ENCODE measurements at places on chromosomes 7 and 10.

DNA sequence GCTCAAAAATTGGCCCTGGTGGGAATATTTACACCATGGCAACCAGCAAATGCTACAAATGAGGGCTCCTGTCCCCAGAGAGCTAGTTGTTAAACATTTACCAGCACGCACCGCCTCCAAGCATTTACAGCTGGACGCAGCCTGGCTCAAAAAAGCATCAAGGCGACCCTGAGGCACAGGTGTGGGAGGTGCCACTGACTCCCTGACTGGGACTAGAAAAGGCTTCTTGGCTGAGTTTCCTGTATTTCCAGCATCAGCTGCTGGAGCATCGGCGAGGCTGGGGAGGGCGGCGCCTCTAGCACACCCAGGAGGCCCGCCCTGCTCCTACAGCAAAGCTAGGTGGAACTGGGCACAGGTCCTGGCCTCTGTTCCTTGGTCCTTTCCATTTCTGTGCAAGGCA is 43.5 kb upstream of the ZRANB1 start:
- DNase-seq = no peak

- no peak for DNase-seq
Measured at GRCh38 chr10:11209830-11210181, 192.1 kb downstream of the CELF2 start.

DNA sequence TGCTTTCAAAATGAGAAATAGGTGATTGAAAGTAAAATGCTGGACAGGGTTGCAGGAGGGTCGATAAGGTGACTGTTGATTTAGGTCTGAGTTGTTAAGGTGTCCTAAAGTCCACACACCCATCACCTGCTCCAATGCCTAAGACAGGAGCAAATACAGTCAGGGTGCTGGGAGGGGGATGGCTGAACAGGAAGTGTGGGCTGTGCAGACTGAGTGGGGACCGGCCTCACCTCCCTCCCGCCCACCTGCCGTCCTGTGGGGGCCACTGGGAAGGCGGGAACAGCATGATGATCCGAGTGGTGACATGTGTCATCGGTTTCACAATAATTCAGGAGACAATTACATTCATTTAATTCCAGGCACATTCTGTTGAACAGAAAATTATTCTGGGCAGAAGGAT is 260.8 kb downstream of the DNAJB6 start:
- no peak for DNase-seq

DNA sequence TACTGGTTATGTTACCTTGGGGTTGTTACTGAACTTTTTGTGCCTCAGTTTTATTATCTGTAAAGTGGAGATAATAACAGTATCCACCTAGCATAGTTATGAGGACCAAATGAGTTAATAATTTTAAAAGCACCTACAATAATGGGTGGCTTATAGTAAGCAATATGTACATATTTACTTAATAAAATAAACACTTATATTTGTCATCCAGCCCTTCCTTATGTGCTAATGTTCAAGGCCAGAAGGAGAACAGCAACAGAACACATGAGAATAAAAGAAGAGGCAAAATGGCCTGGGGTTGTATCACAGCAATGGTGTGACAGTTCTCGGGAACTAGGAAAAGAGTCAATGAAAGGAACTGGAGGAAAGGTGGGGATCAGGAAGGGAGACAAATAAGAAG is 255.4 kb upstream of the LRGUK start:
- DNase-seq = no peak

GRCh38 chr7:138396251-138397070 is 63.6 kb upstream of the TRIM24 start:
- no peak for DNase-seq

- no peak for DNase-seq
Measured at GRCh38 chr10:132687893-132688579, 97.9 kb downstream of the NKX6-2 start.

DNA sequence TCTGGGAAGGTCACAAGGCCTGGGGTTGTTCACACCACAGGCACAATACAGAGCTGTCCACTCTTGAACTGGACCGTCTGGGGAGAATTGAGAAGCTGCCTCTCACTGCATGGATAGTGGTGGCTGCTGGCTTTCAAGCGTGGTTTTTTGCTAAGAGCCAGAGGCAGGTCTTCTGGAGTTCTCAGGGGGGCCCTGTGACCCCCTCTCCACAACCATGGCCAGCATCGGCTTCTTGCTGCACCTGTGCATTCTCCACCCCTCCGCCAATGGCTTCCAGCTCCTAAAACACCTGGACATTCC is 140.3 kb downstream of the ADCY1 start:
- no peak for DNase-seq

DNA sequence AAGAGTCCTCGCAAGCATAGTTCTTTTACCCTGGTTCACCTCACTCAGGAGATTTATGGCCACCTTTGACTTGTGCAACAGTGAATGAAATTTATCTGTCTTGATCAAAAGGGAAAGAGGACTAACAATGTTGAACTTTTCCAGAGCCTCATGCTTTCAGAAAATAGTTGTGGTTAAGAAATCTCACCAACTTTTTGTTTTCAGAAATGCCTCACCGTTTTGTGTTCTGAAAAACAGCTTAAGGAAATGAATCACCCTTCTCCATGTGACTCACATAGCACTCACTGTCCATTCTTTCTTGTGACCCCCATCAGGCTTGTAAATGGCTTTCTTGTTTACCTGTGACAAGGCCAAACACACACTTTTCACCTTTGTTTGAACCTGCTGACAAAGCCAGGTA is 148.6 kb upstream of the FAM3C start:
- DNase-seq = peak; percentile 57

- peak; percentile 92 for DNase-seq
Measured at GRCh38 chr7:47435889-47436312, 146.0 kb downstream of the TNS3 start.

DNA sequence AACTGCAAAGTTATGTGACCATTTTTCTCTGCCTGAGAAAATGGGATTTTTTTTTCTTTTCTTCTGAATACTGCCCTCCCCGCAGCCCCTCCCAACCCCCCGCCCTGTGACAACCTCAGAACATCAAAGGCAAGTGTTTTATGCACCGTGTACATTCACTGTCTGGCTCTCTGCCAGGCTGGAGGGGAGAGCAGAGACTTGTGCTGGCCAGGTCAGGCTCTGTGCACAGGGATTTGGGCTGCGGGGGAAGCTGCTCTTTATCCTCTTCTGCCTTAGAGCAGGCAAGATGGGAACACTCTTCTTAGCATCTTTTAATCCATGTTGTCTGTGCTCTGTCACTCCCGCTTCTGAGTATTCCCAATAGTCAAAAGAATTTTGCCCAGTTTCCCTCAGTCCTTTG is 195.1 kb downstream of the CCSER2 start:
- DNase-seq = no peak

- DNase-seq = no peak
Measured at GRCh38 chr7:24301703-24302102, 17.7 kb downstream of the NPY start.

DNA sequence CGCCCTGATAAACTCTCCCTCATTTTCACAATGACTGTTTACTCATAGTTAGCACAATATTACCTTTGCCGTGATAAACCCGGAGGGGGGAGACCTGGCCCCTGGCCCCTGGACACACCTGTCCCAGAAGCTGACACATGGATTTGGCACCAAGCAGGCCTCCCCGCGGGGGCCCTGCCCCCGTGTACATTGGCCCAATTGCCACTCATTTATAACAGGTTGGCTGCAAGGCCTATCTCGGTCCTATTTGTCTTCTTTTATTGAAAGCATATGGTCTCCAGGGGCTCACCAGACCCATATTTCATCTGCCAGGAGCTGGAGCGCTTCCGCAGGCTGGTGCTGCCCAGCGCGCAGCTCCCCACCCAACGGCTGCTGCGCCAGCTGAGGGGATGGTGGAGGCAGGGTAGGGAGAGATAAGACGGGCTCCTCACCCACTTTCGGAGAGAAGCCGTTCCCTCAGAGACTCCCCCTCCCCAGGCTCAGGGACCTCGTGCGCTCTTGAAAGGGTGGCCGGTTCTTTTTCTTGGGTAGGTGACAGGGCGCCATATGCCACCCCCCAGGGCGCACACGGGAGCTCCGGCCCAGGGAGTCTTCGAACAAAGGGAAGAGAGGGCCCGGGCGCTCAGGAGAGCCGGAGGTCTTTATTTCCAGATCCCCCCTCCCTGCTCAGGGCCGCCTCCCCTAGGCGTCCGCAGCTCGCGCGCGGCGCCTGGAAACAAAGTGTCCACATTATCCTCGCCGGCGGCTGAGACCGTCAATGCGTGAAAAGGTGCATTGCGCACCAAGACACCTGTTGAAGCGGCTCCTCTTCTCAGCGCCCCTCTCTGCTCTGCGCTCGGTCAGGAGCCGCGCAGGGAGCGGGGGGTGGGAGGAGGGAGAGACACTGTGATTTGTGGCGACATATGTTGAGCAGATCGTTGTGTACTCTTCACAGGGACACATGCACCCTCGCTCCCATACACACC is 4.3 kb upstream of the NEUROG3 start:
- DNase-seq = no peak

GRCh38 chr7:84113906-84114850 is 80.4 kb downstream of the SEMA3A start:
- DNase-seq = no peak

DNA sequence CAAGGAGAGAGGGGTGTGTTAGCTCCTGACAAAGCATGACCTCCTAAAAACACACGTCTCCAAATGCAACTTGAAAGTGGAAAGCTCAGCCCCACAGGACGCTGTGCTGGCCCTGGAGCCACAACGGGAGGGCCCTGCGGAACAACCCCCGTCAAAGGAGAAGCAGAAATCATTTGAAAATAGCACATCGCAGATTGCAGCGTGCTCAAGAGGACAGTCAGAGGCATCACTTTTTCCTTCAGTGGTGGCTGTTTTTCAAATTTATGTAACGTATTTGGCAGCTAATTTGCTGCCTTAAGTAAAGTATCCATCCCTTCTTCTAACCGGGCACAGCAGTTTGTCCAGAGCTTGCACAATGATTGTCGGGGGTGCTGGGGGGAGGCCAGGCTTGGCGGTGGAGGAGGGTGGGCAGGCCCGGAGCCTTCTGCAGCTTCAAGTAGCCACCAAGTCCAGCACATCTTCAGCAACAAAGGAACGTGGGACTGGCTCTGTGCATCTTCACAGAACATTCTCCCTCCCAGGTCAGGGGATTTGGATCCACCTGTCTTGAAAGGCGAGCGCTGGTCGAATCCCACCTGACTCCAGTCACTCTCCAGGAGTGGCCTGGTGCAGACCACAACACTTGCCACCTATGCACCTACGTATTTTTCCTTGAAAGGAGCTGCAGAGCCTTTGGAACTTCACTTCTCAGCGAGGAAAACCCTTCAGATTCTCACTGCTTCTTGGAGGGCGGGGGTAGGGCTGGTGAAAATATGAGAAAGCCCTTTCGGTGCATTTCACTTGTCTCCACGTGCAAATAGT is 346.3 kb downstream of the DNAJB6 start:
- no peak for DNase-seq

DNA sequence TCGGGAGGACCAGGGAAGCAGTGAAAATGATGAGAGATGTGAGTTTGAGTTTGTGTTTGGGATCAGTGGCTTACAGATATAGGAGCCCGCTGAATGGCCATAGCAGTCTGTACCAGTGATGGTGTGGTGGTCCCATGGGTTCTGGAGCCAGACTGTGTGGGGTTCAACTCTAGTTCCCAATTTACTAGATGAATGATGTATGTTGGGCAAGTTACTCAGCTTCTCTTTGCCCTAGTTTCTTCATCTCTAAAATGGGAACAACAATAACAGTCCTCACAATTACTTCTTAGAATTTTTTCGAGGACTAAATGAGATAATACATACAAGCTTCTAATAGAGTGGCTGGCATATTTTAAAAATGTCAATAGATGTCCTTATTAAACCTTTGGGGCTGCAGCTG is 184.4 kb downstream of the WNT2 start:
- DNase-seq = no peak

DNA sequence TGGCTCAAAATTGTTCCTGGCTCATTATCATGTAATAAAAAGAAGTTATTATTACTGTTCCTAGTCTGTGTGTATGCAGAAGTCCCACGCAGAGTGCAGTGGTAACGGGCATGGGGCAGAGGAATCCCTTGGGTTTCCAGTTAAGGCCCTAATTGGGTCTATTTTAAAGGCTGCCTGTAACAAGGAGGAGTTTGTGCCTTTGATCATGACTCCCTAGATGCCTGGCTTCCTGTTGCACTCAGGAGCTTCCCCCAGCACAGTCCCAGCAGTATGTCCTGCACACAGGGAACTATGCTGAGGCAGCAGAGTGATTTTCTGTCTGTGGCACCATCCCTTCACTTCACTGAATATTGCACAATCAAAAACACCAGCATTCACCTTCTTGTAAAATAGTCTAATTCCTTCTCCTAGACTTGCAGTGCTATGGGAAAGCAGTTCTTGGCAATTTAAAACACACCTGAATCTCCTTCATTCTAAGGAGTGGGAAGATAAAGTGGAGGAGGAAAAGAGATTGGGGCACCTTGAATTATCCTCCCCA is 22.9 kb downstream of the SORCS1 start:
- no peak for DNase-seq

Data from fibroblast of the conjunctiva (primary cell).